ENCODE measurements at places on chromosomes 3 and 15.
A peak's percentile ranks its signal among the peaks of the same experiment; 100 is the strongest.

GRCh38 chr3:68482565-68482964 is 449.8 kb downstream of the TAFA4 start:
- DNase-seq = no peak

- no peak for DNase-seq
Observed at GRCh38 chr3:37129871-37130270, 44.5 kb downstream of the LRRFIP2 start.

DNA sequence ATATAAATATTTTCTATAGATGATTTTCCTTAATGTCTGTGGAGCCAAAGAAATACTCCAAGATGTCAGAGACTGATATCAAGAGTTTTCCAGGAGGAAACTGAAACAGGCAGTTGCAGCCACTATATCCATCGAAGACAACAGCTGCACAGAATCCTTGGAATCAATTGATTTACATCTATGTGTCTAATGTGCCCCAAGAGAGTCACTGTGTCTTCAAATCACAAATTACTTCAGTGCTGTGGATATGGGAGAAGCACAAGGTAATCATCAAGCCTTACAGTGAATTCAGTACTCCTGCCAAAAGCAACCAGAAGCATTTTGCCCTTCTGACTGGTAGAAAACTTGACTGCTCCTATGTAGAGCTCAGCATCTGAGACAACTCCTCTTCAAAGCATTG is 51.1 kb downstream of the CPNE4 start:
- no peak for DNase-seq

- DNase-seq = peak; percentile 58
Observed at GRCh38 chr3:32743934-32744333, 58.9 kb downstream of the CNOT10 start.

GRCh38 chr15:51030649-51031316 is 63.9 kb downstream of the TNFAIP8L3 start:
- DNase-seq = no peak

GRCh38 chr15:68984586-68984985 is 29.9 kb upstream of the NOX5 start:
- DNase-seq = peak; percentile 26

DNA sequence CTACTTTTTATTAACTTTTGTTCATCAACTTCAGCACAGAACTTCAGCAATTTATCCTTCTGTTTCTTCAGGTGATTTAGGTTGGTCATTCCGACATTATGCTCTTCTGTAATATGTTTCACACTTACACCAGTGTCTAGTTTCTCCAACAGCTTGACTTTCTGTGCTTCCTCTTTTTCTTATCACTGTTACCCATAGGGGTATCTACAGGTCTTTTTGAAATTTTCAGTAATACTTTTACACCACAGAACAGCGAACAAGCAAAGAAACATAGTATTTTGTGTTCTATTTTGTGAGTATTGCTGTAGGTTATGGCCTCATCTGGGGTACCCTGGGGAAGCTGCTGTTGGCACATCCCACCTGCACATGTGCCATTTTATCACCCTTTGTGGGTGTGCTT is 260.7 kb downstream of the NSUN3 start:
- peak; percentile 10 for DNase-seq

DNA sequence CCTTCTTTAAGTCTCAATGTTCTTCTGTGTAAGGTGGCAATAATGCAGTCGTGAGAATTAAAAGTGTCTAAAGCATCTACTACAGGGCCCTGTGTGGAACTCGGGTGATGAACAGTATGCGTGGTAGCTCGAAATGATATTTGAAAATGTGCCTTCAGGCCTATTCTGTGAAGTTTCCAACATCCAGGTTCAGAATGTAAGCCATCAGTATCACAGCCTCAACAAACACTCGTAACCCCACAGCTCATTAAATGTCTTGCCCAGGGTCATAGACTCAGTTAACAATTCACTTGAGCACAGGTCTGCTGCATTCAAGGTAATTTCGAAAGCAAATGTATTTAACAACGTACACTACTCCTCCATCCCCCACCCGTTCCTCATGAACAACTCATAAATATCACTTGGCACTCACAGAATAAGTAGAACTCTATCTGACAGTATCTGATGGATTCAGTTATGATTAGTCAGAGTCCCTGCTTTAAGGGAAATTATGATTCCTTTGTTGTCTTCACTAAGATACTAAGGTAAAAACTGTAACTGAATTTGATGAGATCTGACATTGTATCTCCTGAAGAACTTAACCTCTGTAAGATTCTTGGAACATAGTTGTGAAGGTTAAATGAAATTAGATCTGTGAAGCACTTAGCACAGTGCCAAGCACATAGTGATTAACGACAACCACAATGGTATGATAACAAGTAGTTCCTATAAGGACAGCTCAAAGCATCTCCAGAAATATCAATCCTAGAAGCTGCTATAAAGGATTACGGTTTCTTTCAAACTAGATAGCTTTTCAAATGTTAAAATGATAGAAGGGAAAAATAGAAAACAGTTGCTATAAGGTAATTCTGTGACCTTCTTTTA is 642.3 kb downstream of the TBL1XR1 start:
- no peak for DNase-seq

- DNase-seq = no peak
Observed at GRCh38 chr15:79635149-79635771, 203.1 kb downstream of the MINAR1 start.

DNA sequence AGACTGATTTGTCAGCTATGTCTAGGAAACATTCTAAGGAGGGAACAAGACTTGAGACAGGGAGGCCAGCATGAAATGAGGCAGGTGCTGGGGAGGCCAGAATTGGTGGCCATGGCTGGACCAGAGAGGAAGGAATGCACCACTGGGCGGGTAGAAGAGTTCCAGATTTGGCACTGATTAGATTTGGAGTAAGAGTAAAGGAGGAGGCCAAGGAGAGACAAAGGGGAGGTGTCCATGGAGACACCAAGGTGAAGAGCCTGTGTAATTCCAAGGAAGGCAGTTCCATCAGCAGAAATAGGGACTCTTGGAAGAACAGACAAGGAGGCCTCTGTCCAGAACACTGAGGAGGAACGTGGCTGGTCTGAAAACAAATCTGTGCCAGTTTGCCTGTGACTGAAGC is 1.8 kb downstream of the ARNT2 start:
- no peak for DNase-seq

- peak; percentile 57 for DNase-seq
Observed at GRCh38 chr3:50173685-50174516, 17.5 kb upstream of the GNAT1 start.

DNA sequence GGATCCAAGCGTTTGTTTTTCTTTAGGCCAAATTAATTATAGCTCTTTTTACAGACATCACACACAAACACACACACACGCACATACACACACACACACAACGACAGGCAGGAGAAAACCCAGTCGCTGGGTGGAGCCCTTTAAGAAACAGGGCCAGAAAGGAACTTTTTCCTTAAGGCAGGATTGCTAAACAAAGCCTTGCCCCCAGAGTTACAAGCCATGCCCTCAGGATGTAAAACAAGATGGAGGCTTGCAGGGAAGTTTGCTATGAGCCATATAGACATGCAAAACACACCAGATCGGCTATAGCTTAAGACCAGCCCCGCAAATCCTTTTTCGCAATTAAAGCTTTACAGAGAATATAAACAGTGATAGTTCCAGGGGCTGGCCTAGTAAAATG is 16.3 kb upstream of the IQCF2 start:
- no peak for DNase-seq

DNA sequence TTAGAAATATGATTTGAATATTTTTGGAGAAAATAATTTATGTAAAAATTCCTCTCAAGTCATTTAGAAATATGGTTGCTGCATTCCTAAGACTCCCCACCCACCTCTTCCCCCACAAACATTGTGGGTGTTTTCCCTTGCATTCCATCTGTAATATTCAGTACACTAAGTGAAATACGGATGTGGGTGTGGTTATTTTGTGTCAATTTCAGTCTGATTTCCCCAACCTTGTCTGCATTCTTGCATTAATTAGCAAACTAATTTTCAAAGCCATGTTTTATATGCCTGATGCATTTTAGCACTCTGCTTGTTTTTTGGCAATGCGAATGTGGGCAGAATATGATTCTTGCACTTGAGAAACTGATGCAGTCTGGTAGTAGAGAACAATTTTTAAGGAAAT is 408.3 kb upstream of the RGMA start:
- DNase-seq = no peak

GRCh38 chr3:104165866-104166265 is 1200.8 kb upstream of the ALCAM start:
- DNase-seq = no peak

DNA sequence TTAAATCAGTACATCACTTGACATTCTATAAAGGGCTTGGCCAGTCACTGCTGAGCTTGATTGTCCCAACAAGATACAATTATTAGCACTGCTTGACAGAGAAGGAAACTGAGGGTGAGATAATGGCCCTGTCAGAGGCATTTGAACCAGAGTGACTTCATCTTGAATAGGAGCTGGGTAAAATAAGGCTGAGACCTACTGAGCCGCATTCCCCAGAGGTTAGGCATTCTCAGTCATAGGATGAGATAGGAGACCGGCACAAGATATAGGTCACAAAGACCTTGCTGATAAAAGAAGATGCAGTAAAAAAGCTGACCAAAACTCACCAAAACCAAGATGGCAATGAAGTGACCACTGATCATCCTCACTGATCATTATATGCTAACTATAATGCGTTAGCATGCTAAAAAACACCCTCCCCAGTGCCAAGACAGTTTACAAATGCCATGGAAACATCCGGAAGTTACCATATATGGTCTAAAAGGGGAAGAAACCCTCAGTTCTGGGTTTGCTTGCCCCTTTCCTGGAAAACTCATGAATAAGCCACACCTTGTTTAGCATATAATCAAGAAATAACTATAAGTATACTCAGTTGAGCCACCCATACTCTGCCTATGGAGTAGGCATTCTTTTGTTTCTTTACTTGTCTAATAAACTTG is 239.1 kb upstream of the SETMAR start:
- no peak for DNase-seq

- no peak for DNase-seq
Observed at GRCh38 chr3:117754841-117755240, 1045.3 kb downstream of the TUSC7 start.

- no peak for DNase-seq
Observed at GRCh38 chr3:130971208-130971607, 55.4 kb downstream of the ASTE1 start.

GRCh38 chr3:126355777-126356372 is 1.3 kb downstream of the KLF15 start:
- DNase-seq = peak; percentile 83

GRCh38 chr3:127678315-127678599 is 5.5 kb downstream of the ABTB1 start:
- DNase-seq = no peak

DNA sequence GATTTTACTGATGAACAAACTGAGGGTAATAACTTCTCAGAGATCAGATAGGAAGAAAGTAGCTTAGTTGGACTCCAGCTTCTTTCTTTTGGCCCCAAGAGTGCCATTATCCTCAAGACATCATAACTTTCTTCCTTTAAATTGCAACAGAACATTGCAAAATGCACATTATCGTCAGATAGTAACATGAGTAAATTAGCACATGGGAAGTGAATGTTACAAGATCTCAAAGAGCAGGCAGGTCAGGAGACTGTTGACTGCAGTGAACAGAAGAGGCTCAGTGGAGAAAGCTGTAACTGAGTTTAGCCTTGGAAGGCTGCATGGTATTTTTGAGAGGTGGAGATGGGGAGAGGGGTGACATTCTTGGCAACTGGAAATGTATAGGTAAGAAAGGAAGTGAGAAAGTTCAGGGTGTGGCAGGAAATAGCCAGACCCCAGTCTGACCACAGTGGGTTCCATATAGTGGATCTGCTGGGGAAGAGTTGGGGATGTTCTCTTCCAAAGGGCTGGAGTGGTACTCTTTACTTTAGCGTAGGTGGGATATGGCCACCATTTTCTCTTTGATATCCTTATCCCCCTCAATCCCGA is 307.7 kb downstream of the RPLP1 start:
- DNase-seq = peak; percentile 69

DNA sequence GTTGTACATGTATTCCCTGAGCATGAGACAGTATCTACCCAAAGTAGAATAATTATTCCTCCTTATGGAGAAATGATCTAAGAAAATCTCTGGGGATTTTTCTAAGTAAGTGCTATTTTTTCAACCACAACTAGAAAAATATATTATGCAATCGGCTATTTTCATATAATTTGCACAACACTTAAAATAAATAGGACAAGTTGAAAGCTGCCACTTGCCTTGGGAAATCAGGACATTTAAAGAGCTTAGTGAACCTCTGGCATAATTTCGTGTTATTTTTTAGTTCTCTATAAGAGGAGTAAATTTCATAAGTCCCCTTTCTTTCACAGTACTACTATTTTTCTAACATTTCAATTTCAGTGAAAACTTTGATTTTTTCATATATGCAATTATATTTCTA is 672.1 kb downstream of the OTOL1 start:
- no peak for DNase-seq

- DNase-seq = peak; percentile 75
Observed at GRCh38 chr3:10196389-10197052, 31.8 kb downstream of the IRAK2 start.

- DNase-seq = no peak
Observed at GRCh38 chr15:85741021-85741421, 53.7 kb downstream of the KLHL25 start.

- DNase-seq = no peak
Observed at GRCh38 chr3:187914231-187914630, 169.0 kb upstream of the BCL6 start.

- DNase-seq = no peak
Observed at GRCh38 chr3:19226479-19226878, 78.2 kb downstream of the KCNH8 start.

GRCh38 chr3:23776352-23776891 is 29.3 kb upstream of the UBE2E1 start:
- no peak for DNase-seq

DNA sequence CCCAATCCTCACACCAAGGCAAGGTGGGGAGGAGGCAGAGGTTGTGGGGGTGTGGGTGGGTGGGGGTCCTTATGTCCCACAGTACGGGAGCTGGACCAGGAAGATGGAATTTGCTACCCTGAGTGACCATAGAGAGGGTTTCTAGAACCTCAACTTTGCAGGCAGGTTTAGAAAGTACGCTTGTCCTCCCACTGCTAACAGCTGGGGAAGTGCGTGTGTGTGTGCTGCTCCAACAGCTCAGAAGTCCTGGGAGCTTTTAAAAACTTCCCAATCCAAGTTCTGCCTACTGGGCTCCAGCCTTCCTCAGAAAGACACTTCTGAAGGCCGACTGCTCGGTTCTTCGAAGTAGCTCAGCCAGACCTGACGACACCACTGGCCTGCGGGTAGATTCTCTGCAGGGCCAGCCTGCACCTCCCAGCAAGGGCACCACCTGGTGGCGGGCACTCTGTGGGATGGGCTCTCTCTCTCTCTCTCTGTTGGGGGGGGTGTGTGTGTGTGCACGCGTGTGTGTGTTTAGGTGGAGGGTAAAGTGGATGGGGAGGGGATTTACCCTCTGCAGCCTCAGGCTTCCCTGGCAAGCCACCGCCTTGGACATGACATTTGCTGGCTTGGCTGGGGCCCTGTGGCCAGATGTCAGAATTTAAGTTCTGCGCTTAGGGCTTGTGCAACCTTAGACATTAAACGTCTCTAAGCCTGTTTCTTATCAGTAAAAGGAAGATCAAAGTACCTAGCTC is 15.6 kb downstream of the TMEM158 start:
- DNase-seq = peak; percentile 88
